RWPE2 (cell line): ENCODE measurements at places on chromosomes 16 and 17.

DNA sequence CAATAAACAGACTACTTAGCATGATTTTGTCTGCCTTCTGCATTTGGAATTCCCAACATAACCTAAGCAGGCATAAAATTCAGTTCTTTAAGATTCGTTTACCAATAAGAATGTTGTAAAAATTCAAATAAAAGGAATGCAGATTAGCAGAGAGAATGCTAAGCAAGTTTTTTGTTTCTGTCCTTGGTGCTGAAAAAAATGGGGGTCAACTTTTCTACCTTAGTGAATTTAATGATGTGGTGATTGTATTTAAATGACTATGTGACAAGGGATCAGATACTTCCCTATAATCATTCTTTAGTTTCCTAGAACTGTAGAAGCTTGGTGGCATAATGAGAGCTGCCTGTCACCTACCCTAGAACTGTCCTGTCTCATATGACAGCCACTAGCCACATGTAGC lies 159.5 kb downstream of the RBFOX1 start:
- no peak for DNase-seq

DNA sequence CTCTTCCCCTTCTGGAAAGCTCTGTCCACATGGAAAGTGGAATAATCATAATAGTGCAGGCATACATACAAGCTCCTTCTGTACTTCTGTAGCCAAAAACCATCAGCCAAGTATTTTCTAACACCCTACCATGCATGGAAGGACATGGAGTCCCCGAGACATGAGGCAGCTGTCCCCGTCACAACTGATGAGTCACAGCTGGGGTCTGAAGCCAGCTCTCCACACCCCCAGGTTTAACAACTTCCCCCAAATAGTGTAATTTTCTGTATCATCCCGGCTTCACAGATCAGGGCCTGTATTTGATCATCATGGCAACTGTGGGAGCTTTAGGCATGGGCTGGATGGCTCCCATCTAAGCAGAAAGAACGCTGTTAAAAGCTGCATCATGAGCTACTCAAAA lies 16.6 kb downstream of the C16orf96 start:
- no peak for DNase-seq

- no peak for DNase-seq
Measured at GRCh38 chr17:49496867-49497147, 1.7 kb downstream of the NGFR start.

- peak; percentile 95 for DNase-seq
Measured at GRCh38 chr16:75555213-75555706, 792 bp downstream of the TMEM231 start.

DNA sequence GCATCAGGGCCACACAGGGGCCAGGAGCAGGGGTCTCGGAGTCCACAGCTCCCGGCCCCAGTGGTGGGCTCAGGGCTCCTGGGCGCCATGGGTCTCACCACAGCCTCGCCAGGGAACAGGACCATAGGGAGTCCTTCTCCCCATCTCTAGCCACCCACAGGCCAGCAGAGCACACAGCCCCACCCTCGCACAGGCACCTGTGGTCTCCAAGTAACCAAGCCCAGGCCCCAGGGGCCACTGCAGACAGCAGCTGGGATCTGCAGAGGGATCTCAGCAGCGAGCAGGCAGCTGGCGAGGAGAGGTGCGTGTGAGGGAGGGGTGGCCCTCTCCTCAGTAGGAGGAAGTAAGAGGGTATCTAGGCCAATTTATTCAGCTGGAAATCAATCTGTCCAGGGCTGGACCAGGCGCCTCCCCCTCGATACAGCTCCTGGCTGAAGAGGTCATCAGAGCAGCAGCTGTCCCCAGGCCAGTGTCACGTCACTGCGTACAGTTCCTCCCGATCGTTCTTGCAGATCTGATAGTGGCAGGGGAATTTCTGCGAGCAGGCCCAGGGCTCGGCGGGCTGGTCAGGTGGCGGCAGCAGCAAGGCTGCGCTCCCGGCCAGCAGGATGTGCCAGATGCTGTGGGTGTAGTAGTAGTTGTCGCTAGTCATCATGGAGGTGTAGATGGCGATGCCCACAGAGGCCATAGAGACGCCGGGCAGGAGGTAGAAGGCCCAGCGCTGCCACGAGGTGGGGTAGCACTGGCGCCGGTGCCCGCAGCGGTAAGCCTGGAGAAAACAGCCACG lies 1.4 kb upstream of the MRPL28 start:
- no peak for DNase-seq

- no peak for DNase-seq
Measured at GRCh38 chr17:1047879-1048470, 51.0 kb downstream of the TIMM22 start.

GRCh38 chr17:65181237-65182061 lies 44.3 kb downstream of the RGS9 start:
- no peak for DNase-seq

- no peak for DNase-seq
Measured at GRCh38 chr16:50924759-50925545, 183.1 kb downstream of the CYLD start.

DNA sequence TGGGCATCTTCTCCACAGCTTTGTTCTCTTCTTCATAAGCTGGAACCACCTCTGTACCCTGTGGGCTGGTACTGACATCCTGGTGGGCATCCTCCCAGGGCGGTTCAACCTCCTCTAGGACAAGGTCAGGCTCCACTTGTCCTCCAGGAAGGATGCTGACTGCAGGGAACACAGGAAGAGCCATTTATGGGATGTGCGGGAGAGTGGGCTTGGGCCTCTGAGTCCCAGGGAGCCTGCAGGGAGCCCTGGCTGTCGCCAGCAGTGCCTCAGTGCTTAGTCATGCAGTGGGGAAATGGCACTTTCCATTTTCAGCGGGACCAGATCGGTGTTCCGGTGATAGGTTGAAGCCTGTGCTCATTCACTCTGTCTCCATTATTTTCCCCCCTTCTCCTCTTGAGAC lies 20.5 kb downstream of the CNGB1 start:
- DNase-seq: no peak

DNA sequence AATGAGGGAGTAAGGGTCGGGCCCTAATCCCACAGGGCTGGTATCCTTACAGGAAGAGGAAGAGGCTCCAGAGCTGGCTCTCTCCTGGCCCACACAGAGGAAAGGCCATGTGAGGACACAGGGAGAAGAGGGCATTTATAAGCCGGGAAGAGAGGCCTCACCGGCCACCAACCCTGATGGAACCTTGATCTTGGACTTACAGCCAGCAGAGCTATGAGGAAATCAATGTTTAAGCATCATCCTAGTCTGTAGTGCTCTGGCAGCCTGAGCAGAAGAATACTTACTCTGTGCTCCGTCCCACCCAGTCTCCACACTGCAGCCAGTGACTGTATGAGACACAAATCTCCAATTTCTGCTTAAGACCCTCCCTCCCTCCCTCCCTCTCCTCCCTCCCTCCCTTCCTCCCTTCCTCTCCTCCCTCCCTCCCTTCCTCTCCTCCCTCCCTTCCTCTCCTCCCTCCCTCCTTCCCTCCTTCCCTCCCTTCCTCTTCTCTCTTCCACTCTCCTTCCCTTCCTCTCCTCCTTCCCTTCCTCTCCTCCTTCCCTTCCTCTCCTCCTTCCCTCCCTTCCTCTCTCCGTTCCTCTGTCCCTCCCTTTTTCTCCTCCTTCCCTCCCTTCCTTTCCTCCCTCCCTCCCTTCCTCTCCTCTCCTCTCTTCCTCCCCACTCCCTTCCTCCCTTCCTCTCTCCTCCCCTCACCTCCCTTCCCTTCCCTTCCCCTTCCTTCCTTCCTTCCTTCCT lies 8.9 kb upstream of the TMEM220 start:
- no peak for DNase-seq

DNA sequence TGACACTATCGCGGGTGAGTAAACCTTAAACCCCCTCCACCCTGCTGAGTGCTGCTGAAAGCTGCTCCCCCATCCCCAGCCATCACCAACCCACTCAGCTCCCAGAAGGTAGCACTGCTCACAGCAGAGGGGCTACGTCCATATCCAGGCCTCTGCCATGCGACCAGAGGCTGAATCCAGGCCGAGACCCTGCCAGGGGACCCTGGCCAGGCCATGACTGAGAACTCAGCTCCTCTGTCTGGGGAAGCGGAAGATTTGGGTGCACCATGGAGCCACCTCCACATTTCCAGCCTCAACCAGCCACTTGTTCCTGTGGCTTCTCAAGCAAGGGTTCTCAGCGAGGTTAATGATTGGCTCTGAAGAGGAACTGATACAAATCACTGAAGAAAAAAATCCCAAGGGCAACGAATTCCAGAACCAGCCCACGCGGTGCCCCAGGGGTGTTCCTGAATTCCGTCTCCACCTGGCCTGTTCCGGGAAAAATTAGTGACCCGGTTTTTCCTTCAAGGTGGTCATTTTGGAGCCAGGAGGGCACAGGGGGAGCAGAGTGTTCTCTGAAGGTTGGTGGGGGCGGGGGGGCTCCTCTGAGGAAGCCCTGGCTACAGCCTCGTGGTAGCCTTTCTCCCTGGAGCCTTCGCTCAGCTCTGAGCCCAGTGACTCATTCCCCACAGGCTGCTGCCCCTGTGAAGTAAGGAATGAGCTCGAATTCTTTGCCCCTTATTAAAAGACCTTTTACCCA lies 9.3 kb upstream of the SLC16A5 start:
- DNase-seq: no peak

GRCh38 chr16:9068886-9069285 lies 22.6 kb upstream of the HAPSTR1 start:
- DNase-seq: no peak

DNA sequence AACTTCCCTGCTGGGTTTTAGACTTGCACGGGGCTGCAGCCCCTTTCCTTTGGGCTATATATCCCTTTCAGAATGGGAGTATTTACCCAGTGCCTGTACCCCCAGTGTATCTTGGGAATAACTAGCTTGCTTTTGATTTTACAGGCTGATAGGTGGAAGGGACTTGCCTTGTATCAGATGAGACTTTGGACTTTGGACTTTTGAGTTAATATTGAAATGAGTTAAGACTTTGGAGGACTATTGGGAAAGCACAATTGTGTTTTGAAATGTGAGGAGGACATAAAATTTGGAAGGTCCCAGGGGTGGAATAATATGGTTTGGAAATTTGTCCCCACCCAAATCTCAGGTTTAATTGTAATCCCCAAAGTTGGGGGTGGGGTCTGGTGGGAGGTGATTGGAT lies 393.8 kb upstream of the KIF2B start:
- no peak for DNase-seq

- DNase-seq: peak; percentile 63
Measured at GRCh38 chr16:1794221-1794871, 841 bp upstream of the IGFALS start.

- DNase-seq: peak; percentile 57
Measured at GRCh38 chr17:17510456-17511292, 14.5 kb upstream of the RASD1 start.

GRCh38 chr16:28289048-28289447 lies 3.3 kb upstream of the SBK1 start:
- no peak for DNase-seq

GRCh38 chr16:2006317-2006716 lies 3.3 kb downstream of the ZNF598 start:
- DNase-seq: no peak

DNA sequence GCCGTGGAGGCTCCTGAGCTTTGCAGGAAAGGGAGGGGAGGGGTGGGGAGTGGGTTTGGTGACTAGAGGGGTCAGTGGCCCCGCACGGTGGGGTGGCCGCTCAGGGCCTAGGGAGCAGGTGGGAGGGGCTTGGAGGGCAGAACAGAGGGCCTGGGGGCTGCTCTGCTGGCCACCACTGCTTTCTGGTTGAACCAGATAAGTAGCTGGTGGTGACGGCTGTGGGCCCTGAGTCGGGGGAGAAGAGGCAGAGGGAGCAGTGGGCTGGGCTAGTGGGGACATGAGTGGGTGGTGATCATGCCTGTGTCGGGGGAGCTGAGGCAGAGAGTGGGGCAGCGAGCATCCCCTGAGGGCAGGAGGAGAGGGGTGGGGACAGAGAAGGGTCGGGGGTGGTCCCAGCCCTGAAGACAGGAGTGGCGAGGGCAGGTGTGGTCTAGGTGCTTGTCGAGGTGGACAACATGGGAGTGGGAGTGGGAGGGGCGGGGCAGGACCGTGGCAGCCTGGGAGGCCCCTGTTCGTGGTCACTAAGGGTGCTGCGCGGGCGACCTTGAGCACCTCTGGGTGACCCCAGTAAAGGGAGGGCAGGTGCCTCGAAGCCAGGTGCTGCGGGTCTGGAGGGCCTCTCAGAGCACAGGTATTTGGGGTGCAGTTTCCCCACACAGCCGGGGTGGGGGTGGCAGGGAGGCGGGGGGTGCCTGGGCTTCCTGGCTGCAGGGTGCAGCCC lies 6.3 kb upstream of the CD7 start:
- DNase-seq: no peak

DNA sequence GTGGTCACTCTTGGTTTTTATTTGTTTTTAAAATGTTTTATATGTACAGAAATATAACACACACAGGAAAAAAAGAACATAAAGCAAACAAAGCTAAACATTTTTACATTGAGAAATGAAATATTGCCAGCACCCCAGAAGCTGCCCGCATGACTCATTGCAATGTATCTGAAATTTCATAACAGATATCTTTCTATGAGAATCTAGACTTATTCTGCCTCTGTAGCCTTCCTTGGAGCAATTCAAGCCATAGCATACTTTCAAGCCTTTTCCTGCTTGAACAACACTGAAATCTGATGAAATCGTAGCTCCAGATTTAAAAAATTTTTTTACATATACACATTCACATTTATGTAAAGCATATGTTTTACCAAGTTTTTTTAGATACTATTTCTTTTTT lies 86.9 kb downstream of the RBBP6 start:
- no peak for DNase-seq

DNA sequence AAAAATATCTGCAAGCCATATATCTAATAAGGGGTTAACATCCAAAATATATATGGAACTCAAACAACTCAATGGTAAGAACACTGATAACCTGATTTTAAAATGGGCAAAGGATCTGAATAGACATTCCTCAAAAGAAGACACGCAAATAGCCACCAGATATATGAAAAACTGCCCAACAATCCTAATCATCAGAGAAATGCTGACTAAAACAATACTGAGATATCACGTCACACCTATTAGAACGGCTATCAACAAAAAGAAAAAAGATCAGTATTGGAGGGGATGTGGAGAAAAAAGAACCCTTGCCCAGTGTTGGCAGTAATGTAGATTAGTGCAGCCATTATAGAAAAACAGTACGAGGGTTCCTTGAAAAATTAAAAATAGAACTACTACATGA lies 97.2 kb downstream of the CEP112 start:
- DNase-seq: no peak

GRCh38 chr17:33266116-33266515 lies 27.0 kb downstream of the ASIC2 start:
- DNase-seq: no peak

DNA sequence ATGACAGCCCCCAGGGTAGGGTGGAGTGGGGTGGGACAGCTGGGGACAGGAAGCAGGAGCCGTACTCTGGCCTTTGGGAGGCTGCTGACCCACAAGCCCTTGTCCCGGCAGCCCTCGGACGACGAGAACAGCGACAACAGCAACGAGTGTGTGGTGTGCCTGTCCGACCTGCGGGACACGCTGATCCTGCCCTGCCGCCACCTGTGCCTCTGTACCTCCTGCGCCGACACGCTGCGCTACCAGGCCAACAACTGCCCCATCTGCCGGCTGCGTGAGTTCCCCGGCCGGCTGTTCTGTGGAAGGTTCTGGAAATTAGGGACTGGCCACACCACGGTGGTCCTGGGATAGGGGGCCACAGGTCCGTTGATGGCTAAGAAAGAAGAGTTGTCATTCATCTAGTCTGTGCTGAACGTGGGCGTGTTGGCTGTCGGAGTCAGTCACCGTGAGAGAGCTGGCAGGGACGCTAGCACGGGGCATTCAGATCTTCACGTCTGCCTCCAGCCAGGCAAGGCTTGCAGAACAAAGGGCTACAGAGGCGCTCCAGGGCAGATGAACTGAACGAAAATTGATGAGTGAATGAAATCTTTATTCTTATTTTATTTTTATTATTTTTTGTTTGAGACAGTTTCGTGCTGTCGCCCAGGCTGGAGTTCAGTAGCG lies 19.8 kb upstream of the NUDT16L1 start:
- no peak for DNase-seq
